ENCODE measurements at places on chromosomes 1 and 21.

- no peak for DNase-seq
These were observed 101.5 kb upstream of the TMEM51 start for GRCh38 chr1:15051882-15052528.

GRCh38 chr1:34988581-34988980, 3.4 kb upstream of the TMEM35B start:
- no peak for DNase-seq

- no peak for DNase-seq
These were observed at the start of gene PLA2G2F for GRCh38 chr1:20138961-20139550. Gene PLA2G2F (plus strand): TSS chr1:20139323. CDS start chr1:20139428, 105 bp downstream.

- no peak for DNase-seq
These were observed 123.0 kb upstream of the KLHDC7A start for GRCh38 chr1:18357622-18358230.

DNA sequence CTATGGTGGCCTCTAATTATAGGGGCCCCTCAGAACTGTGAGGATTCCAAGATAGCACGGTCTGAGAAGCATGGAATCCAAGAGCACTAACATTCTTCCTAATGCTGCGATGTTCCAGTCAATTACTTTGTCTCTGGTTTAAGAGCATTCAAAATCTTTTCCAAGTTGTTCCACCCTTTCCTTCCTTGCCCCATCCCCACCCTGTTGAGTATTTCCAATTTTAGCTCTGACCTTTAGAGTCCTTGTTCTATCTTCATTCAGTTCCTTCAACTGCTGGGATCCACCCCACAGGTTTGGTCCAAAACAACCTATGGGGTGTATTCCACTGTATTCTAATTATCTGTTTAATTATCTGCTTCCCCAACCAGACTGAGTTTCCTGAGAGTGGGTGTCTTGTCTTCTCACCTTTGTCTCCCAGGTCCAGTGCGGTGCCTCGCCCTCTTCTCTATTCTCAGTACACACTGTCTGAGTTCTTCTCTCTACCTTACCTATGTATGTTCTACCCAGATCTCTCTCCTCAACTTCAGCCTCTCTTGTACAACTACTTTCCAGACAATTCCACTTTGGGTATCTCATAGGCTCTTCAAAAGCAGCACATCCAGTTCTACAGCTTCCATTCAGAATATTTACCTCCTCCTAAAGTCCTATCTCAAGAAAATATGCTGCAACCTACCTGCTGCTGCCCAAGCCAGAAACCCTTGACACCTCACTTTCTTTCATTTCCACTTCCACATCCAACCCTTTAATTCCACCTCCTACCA, 25.0 kb upstream of the BCL9 start:
- no peak for DNase-seq

DNA sequence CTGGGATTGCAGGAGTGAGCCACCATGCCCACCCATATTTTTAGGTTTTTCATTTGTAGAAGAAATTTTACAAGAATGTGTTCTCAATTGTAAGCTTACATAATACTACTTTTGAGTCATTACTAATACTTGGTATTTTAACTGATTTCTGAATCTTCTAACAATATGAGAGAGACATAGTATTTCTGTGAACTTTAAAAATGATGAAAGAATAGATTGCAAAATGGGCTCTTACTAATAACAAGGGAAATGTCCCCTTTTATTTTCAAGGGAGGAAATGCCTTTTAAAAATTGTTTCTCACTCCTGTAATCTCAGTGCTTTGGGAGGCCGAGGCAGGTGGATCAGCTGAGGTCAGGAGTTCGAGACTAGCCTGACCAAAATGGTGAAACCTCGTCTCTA, 5.9 kb downstream of the AGO3 start:
- DNase-seq = no peak

GRCh38 chr1:2952371-2952770, 68.9 kb upstream of the ACTRT2 start:
- DNase-seq = no peak

GRCh38 chr1:163083690-163084089, 14.5 kb downstream of the RGS4 start:
- DNase-seq = no peak

GRCh38 chr1:208349694-208350330, 105.6 kb upstream of the PLXNA2 start:
- DNase-seq = no peak

DNA sequence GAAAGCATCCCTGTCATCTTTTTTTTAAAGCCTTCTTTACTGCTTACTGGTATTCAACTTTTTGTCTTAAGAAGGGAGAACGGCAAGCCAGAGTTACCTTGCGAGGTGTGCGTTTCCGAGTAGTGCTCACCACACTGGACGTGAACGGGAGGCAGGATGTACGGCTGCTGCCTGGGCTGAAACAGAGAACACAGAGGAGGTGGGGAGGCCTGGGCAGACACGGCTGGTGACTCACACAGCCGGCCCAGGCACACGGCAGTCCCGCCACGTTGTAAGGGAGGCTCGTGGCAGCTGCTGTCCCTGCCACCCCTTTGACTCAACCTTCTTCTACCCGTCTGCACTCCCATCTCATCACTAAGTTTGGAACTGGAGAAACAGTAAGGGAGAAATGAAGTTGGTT, 105.8 kb downstream of the SMYD2 start:
- DNase-seq = no peak

GRCh38 chr1:183515002-183515689, 42.8 kb downstream of the SMG7 start:
- no peak for DNase-seq
